GM18507 (cell line): ENCODE measurements at places on chromosomes 1 and 21.

- DNase-seq, result no peak
These were observed 271.7 kb downstream of the DUSP10 start for GRCh38 chr1:221470000-221470698.

- DNase-seq, result no peak
These were observed 14.0 kb downstream of the H6PD start for GRCh38 chr1:9248341-9249262.

DNA sequence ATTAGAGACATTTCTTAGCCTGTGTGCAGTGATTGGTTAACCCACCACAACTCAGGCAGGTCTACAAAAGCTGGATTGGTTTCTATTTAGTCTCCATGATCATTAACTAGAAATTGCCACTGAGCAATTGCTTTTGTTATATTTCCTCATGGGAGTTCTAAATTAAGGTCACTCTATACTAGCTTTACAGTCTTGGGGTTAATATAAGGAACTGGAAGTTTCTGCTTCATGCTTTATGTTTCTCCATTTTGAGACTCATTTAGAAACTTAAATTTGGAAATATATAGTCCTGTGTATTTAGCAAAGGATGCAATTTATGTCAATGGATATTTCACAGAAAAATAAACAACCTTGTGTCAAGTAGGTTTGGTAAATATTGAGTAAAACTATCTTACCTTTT lies 137.5 kb downstream of the HLX start:
- no peak for DNase-seq

DNA sequence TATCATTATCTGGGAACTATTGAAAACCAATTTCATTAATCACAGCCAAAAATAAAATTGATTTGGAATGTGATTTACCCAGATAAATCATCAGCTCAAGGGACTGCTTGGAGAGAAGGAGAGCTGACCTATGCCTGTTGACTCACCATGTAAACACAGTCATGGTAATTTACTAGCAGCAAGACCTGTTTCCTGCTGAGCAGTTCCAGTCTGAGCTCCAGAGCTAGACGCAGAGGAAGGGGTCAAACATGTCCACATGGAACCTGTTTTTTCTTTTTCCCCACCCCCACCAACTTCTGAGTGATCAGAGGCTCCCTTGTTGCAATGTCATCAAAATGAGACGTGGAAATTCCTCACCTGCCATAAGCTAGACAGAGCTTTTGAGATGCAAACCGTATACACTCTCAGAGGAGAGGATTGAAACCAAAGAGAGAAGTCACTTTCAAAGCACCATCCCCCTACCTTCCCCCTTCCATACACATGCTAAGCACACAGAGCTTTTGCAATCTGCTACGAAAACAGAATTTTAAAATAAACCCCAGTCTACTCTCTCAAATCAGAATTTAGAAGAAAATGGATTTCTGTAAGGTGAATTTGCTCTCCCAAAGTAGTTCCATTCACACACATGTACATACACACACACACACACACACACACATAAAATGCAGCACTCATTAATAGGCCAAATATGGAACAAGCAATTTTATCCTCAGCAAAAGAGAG lies 55.9 kb upstream of the PTGFRN start:
- no peak for DNase-seq

DNA sequence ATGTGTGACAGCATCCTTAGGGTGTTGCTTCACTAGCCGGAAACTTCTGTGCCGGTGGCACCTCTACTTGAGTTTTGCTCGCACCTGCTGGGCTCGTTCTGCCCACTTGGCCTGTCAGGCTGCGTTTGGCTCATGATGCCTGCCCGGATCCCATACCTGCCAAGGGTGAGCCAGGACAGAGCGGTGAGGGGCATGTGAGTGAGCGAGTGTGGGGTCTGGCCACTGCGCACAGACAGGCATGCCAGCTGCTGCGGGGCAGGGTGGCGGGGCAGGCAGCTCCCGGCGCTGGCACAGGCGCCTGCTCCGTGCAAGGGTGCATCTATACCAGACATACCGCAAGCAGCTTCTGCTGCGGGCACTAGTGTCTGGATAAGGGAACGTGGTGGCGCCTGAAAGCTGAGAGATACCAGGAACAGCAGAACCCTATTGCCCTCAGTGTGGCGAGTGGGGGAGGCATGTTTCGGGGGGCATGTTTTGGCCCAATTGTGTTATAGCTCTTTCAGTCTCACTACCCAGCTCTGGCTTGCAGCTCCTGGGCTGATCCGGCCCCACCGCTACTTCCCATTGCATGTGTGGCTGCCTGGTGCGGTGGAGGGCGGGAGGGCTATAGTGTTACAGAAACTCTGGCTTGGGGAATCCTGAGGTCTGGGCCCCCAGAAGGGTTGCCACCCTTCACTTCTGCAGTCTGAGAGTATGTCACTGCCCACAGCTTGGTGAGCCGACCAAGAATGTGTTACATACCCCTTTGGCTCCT lies 32.2 kb downstream of the MAGI3 start:
- DNase-seq, result no peak

DNA sequence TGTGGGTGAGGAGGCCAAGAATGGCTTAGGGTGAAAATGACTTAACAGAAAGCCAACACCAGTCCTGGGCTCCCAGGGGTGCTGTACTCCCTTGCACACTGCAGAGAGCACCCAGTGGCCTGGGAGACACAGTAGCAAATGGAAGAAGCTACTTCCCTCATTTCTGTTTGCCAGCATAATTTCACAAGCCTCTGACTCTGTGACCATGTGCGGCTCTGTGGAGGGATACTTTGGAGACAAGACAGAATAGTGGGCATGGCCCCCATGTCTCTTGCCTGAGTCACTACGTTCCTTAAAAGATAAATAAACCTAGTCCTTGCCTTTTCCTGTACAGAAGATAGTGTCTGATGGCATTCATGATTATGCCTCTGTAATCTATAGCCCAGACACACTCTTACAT lies 38.1 kb downstream of the TRIM62 start:
- DNase-seq, result no peak

DNA sequence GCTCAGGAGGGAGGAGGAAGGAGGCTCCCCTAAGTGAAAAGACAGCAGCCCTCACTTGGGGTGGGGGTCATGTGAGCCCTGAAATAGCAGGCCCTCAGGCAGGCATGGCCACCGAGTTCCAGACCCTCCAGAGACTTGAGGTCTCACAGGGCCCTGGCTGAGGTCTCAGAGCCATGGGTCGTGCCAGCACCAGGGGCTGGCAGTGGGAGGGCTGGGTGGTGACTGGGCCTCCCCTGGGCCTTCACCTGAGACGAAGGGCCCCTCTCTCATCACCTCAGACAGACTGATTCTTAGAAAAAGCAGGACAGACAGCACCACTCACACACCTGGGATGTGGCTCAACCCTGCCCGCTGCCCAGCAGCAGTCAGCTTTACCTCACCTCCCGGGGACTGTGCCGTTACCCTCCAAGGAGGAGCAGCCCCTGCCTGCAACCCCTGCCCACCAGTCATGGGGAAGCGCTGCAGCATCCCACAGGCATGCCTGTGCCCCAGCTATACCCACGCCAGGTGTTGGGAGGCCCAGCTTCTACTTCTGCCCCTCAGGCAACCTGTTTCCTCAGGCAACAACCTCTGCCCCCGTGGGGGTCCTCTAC lies 42.6 kb upstream of the LRP8 start:
- DNase-seq, result no peak
